Thoracic aorta (tissue), 2 donors: ENCODE measurements at places on chromosomes 6 and 20. TPM values are rescaled to one million over a fixed set of nuclear protein-coding genes. Genes with fewer than 3 reads are reported as not detected.

Gene HSPA1L
- total RNA-seq = 1.1 TPM

Gene PTPRT
- total RNA-seq = not detected

- no peak for DNase-seq
- no peaks in the 10 kb centered on the region for H3K27me3 ChIP-seq
- peaks cover 8% of the 10 kb centered on the region for H3K4me1 ChIP-seq
These were observed 618 bp upstream of the SLC16A10 start for GRCh38 chr6:111086685-111087084.

GRCh38 chr20:8755340-8756118 is 313.4 kb upstream of the PLCB4 start:
- H3K27me3 ChIP-seq = no peaks in the 10 kb centered on the region
- H3K4me3 ChIP-seq = no peak overlapping the region
- no peak overlapping the region for H3K27ac ChIP-seq

DNA sequence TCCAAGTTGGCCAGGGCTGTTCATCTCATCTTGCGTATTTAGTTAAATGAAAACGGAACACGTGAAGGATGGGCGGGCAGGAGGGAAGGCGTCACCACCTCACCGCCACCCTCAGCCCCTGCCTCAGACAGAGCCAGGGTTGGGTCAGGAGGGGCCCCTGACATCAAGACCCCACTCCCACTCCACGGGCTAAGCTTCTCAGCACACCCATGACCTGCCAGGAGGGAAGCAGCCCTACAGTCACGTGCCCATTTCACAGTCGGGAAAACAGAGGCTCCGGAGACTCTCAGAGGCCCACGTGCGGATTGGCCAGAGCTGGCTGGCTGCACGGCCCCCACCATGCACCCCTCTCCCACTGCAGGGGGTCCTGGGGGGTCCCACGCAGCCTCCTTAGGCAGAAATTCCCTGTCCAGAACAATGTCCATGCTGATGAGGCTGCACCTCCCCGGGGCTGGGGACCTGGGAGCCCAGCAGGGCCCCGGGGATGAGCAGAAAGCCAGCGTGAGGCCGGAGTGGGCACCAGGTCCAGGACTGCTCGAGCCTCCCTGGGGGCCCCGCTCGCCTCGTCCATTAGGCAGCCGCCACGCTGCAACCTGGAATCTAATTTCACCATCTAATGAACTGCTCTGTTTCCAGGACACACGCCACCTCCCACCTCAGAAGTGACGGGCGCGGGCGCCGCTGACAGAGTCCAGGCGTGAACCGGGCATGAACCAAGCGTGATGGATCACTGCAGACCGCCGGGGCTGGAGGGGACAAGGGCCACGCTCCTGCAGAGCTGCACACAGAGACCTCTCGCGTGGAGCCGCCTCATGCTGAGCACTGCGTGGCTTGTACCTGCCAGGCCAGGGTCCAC is 15.8 kb downstream of the KCNQ2 start:
- no peak for DNase-seq
- peaks cover 10% of the 10 kb centered on the region for H3K4me1 ChIP-seq
- H3K36me3 ChIP-seq = no peaks in the 10 kb centered on the region

GRCh38 chr6:142336183-142336582 is 34.4 kb downstream of the ADGRG6 start:
- H3K4me1 ChIP-seq = no peaks in the 10 kb centered on the region
- H3K36me3 ChIP-seq = no peaks in the 10 kb centered on the region
- DNase-seq = no peak
- no peak overlapping the region for H3K27ac ChIP-seq

DNA sequence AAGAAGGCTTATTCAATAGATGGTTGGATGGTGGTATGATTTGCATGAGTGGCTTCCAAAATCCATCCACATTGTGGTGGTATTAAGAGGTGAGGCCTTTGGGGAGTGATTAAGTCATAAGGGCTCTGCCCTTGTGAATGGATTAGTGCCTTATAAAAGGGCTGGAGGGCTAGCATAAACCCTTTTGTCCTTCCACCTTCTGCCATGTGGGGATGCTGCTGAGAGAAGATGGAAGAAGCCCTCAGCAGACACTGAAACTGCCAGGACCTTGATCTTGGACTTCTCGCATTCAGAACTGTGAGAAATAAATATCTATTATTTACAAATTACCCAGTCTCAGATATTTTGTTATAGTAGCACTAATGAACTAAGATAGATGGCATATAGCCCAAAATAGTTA is 27.8 kb upstream of the SRPK1 start:
- no peaks in the 10 kb centered on the region for H3K36me3 ChIP-seq
- H3K4me1 ChIP-seq = no peaks in the 10 kb centered on the region
- H3K27me3 ChIP-seq = no peaks in the 10 kb centered on the region
- no peak overlapping the region for H3K27ac ChIP-seq
- DNase-seq = no peak

DNA sequence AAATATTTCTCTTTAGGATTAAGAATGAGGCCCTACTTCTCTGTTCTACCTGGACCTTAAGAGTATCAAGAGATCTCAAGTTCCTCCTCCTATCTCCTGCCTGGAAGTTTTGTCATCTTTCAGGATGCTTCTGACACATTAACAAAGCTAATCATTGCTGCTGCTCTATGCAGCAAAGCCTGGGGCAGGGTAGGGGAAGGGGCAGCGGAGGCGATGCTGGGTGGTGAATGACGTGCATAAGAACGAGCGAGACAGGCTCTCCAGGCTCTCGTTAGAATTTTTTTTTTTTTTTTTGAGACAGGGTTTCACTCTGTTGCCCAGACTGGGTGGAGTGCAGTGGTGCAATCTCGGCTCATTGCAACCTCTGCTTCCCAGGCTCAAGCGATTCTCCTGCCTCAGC is 31.2 kb downstream of the FERMT1 start:
- no peak overlapping the region for H3K4me3 ChIP-seq
- no peaks in the 10 kb centered on the region for H3K36me3 ChIP-seq
- H3K27me3 ChIP-seq = no peaks in the 10 kb centered on the region
- DNase-seq = no peak
- no peak overlapping the region for H3K27ac ChIP-seq

- no peak overlapping the region for H3K4me3 ChIP-seq
- H3K27ac ChIP-seq = no peak overlapping the region
- DNase-seq = no peak
- no peaks in the 10 kb centered on the region for H3K27me3 ChIP-seq
- peaks cover 3% of the 10 kb centered on the region for H3K4me1 ChIP-seq
- H3K36me3 ChIP-seq = no peaks in the 10 kb centered on the region
These were observed 48.2 kb downstream of the ZNF292 start for GRCh38 chr6:87203448-87204023.

GRCh38 chr20:52130406-52130805 is 61.2 kb downstream of the ZFP64 start:
- H3K27me3 ChIP-seq = no peaks in the 10 kb centered on the region
- no peaks in the 10 kb centered on the region for H3K4me1 ChIP-seq
- no peaks in the 10 kb centered on the region for H3K36me3 ChIP-seq
- no peak overlapping the region for H3K4me3 ChIP-seq
- no peak for DNase-seq
- H3K27ac ChIP-seq = no peak overlapping the region

GRCh38 chr20:40416274-40416673 is 272.8 kb downstream of the MAFB start:
- no peak for DNase-seq
- H3K4me3 ChIP-seq = no peak overlapping the region
- H3K27ac ChIP-seq = no peak overlapping the region
- no peaks in the 10 kb centered on the region for H3K36me3 ChIP-seq
- no peaks in the 10 kb centered on the region for H3K27me3 ChIP-seq
- H3K4me1 ChIP-seq = no peaks in the 10 kb centered on the region

- H3K27ac ChIP-seq = no peak overlapping the region
- H3K4me1 ChIP-seq = no peaks in the 10 kb centered on the region
- H3K27me3 ChIP-seq = no peaks in the 10 kb centered on the region
- no peak for DNase-seq
- H3K36me3 ChIP-seq = no peaks in the 10 kb centered on the region
These were observed 293.7 kb upstream of the RIMS1 start for GRCh38 chr6:71592643-71593042.
